ENCODE measurements at places on chromosomes 5 and 9.

DNA sequence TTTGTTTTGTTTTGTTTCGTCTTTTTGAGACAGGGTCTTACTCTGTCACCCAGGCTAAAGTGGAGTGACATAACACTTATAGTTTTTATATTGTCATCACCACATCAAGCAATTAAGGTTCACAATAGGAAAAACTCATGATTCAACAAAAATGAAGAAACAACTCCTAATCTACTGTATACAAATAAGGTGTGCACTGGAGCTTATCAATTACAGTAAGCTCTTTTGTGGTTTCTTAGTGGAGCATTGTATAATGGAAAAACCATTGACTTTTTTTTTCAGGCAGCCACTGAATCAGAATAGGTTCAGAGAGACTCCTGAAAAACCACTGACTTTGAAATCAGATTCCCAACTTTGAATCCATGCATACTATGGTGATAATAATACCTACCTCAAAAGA, 10.8 kb upstream of the PLIN2 start:
- DNase-seq = no peak

- DNase-seq = no peak
Observed at GRCh38 chr5:176410486-176411180, 5.7 kb downstream of the CLTB start.

- DNase-seq = no peak
Observed at GRCh38 chr5:142637871-142638270, 48.0 kb downstream of the FGF1 start.

DNA sequence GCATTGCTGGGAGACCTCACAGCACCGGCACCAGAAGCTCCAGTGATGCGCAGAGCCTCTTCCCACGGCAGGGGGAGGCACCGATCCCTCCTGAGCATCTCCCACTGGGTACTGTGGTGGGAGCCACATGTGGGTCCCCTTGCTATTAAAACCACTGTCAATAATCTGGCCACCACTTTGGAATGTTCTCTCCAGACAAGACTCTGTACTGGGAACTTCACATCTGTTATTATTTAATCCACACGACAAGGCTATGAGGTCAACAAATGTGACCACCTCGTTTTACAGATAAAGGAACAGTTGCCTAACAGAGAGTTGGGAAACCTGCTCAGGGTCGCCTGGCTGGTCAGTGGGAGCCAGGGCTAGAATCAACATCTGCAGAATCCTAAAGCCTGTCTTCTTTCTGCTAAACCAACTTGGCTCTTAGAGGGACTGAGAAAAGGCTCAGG, 72.7 kb downstream of the EPB41L4B start:
- DNase-seq = no peak

- no peak for DNase-seq
Observed at GRCh38 chr5:153321478-153321877, 169.0 kb upstream of the GRIA1 start.

DNA sequence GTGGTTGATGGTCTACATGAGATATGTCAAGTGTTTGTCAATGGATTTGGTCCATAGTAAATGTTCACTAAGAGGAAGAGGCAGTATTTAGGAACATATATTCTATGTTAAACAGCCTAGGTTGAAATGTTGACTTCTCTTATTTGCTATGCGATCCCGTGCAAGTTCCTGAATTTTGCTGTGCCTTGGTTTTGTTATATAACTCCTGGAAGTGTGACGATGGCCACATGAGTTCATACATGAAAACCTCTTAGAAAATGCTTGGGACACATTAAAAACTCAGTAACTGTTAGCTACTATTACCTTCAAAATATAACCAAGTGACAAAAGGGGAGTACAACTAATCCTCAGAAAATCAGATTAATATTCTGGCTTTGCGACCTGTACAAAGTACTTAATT, 21.9 kb upstream of the FBXW2 start:
- DNase-seq = no peak

GRCh38 chr5:20601678-20602100, 613.7 kb upstream of the CDH18 start:
- DNase-seq = no peak

- no peak for DNase-seq
Observed at GRCh38 chr5:67880876-67881275, 334.7 kb upstream of the PIK3R1 start.

DNA sequence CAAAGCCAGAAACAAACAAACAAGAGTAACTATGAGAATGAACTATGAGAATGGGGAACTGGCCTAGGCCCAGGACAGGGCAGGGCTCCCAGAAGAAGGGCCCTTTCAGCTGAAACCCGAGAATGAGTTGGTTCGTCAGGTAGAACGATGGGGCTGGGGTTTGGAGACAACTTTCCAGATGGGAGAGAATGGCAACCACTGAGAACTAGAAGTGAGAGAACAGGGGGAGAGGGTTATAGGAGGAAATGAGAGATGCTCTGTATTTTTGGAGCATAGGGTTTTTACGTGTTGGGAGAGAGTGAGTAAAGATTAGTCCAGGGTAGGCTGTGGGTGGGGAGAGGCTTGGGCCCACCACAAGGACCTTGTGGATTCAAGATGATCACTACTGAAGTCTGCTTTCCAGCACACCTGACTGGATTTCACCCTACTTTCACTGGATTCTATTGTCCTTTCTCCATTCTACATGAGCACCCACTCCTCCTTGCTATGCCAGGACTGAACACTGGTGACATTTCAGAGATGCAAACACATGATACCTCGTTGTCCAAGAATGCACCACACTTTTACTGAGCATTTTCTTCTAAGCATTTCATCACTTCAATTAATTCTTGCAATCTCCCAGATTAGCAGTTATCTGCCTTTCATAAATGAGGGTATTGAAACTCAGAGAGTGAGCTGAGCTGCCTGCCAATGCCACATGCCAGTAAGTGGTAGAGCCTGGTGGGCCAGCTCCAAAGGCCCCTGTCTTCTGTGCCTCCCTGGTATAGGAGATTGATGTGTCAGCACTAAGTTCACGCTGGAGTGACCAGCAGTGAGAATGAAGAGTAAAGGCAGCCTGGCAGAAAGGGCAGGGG, 3.2 kb upstream of the TMEM268 start:
- DNase-seq = no peak

DNA sequence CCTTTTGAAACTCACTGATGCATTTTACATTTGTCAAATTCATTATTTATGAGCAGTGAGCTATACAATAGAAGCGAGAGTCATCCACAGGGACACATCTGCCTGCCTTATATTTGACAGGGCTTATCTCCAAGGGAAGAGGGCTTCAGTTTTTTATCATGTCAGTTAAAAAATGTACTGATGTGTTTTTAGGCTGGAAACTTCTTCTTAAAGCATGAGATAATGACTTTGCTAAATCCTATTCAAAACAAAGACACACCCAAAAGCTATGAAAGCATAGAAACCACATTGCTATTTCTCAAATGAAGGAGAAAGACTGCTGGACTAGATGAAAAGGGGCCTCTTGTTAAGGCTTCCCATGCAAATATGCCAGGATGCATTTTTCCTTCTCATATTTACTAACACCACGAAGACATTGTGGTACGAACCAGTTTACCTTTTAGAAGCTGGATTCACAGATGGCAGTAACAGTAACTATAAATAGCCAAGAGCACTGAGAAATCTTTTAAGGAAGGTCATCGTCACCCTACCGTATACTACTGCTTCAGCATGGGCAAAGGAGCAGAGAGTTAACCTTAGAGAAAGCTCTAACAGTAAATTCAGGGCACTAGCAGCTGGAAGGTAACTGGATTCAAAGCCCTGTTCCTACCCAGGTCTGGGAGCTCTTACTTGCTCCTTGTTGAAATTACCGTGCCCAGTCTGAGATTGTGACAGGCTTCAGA, 86.3 kb upstream of the IFNK start:
- DNase-seq = no peak

DNA sequence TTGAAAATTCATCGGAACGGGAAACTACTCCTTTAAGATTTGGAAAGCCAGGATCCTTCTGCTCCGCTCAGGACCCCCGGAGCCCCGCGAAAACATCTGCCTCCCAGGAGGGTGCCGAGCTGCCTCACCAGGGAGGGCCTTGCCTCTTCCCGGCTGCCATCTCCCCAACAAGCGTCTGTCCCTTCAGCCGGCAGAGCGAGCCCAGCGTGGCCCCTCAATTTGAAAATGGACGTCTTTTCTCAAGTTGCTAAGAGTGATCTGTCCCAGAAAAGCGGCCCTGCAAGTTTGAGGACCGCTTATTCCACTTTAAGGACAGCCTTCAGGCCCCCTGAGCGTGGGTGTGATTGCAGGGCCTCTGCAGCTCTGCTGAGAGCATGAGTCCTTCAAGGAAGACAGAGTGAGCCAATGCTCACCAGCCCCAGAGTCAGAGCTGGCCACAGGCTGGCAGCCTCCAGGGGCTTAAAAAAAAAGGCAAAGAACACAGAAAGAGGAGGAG, 101.3 kb downstream of the PHF2 start:
- no peak for DNase-seq

DNA sequence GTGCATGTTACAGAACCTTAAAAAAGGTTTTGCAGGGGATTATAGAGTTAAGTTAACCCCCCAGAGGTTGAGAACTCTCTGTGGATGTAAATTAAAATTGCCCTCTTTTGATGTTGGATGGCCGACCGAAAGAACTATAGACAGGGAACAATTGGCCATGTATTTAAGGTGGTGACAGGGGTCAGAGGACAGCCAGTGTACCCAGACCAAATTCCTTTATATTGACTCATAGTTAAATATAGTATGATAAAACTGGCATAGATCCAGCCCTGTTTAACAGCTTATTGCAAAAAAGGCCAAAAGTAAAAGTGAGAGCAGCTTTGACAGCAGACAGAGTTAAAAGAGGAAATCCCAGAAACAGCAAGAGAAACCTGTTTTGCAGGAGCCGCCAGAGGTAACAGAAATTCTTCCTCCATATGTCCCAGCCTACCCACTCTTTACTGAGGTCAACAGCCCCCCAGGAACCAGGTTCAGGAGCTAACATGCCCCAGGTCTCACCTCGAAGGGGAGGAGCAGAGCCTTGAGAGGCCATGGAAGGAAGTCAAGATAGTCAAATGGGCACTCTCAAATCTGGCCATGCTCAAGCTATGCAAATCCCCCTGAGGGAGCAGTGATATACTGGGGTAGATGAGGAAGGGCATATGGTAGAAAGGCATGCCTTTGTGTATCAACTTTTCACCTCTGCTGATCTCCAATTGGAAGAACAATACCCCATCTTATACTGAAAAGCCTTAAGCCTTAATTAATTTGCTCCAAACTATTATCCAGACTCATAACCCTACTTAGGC, 156.4 kb upstream of the COX7C start:
- no peak for DNase-seq

- DNase-seq = no peak
Observed at GRCh38 chr5:13503017-13503416, 441.5 kb downstream of the DNAH5 start.

DNA sequence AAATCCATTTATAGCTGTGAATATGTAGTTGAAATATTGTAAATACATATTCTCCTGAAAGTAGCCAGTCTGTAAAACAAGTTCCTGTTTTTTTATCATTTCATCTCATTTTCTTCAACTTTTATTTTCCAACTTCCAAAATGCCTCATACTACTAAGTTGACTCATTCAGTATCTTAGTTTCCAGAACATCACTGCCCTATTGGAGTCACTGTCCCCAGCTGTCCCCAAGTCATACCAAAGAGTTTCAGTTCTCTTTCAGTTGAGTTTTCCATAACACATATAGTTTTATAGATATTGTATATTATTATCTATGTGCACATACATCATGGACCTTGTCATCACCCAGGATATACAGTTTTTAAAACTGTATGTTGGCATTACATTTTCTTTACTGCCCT, 261.7 kb downstream of the CDH12 start:
- DNase-seq = no peak

GRCh38 chr5:54881286-54882005, 103.9 kb downstream of the ESM1 start:
- DNase-seq = no peak

- DNase-seq = no peak
Observed at GRCh38 chr9:92187390-92187789, 72.2 kb upstream of the SPTLC1 start.

GRCh38 chr9:108136656-108137055, 647.1 kb upstream of the KLF4 start:
- DNase-seq = no peak

- no peak for DNase-seq
Observed at GRCh38 chr9:121801579-121801978, 150.1 kb downstream of the DAB2IP start.

DNA sequence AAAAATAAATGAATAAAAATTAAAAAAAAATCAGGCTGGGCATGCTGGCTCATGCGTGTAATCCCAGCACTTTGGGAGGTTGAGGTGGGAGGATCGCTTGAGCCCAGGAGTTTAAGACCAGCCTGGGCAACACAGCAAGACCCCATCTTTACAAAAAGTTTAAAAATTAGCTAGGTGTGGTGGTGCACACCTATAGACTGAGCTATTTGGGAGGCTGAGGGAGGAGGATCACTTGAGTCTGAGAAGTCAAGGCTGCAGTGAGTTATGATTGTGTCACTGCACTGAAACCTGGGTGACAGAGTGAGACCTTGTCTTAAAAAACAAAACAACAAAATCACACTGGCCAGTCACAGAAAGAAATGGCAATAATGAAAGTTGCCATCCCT, 3.4 kb upstream of the CNTRL start:
- no peak for DNase-seq

GRCh38 chr9:31140316-31140715, 1244.1 kb upstream of the ACO1 start:
- DNase-seq = no peak

DNA sequence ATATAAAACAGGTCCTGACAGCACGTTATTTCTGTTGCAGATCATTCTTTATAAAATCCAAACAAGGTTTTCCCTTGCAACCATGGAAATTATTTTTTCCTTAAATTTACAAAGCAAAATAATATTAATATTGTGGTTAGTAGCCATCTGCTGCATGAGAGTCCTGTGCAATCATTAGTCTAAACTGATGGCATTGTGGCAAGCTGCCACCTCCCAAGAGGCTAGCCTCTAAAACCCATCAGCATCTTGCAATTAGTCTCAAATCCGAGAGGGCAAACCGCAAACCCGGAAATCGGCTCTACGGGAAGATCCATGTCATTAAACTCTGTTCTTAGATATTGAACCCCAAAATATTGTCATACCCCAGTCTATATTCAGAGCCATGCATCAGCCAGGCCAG, 11.3 kb upstream of the CDH6 start:
- DNase-seq = no peak

GRCh38 chr5:156330141-156330870, 3.3 kb downstream of the SGCD start:
- no peak for DNase-seq
